ENCODE measurements at places on chromosomes 13 and 19.

GRCh38 chr19:37095859-37096258 is 17.6 kb downstream of the ZNF420 start:
- no peak for DNase-seq

DNA sequence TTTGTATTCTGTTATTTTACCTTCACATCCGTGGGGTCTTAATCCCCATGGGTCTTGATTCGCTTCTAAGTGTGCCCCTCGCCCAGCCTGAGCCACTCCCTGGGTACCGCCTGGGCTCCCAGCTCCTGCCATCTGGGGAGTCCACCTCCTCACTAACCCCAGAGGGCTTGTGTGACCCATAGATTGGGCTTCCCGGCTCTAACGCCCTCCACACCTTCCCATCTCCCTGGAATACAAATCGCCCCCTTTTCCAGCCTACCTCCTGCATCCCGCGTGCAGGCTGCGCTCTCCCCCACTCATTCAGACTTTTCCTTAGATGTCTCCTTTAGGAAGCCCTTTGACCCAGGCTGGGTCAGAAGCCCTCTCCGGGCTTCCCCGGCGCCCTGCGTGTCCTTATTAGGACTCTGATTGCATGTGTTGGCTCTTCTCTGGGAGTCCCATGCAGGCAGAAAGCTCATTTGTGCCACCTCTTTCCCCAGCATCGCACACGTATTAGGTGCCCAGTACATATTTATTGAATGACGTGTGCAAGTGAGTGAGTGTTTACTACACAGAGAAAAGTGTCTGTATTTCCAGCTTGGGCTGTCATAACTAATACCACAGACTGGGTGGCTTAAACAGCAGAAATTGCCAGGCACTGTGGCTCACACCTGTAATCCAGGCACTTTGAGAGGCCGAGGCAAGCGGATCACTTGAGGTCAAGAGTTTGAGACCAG is 757 bp downstream of the CCDC124 start:
- no peak for DNase-seq

GRCh38 chr13:29362849-29363604 is 232.5 kb downstream of the SLC7A1 start:
- DNase-seq: peak; percentile 2

- no peak for DNase-seq
These were observed 9.3 kb upstream of the HIF3A start for GRCh38 chr19:46287585-46287984.

GRCh38 chr13:111021270-111021669 is 93.8 kb upstream of the ARHGEF7 start:
- no peak for DNase-seq

GRCh38 chr13:48542581-48543341 is 9.9 kb upstream of the RCBTB2 start:
- DNase-seq: no peak

DNA sequence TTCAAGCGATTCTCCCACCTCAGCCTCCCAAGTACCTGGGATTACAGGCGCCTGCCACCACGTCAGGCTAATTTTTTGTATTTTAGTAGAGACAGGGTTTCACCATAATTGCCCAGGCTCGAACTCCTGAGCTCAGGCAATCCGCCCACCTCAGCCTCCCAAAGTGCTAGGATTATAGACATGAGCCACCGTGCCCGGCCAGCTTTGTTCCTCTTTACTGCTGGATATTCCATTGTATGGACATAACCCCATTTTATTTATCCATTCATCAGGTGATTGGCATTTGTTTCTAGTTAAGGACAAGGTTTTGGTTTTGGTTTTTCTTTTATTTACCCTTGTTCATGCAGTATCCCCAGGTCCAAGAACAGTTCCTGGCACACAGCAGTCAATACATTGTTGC is 4.1 kb upstream of the RPS9 start:
- DNase-seq: no peak

GRCh38 chr19:51689751-51690453 is 3.2 kb upstream of the SPACA6 start:
- DNase-seq: no peak

GRCh38 chr13:44380404-44381165 is 7.0 kb downstream of the SERP2 start:
- no peak for DNase-seq

GRCh38 chr13:36862002-36862685 is 43.1 kb downstream of the RFXAP start:
- no peak for DNase-seq

- no peak for DNase-seq
These were observed 8.9 kb upstream of the MAB21L1 start for GRCh38 chr13:35485424-35485823.

- DNase-seq: no peak
These were observed 6.6 kb upstream of the SIGLEC12 start for GRCh38 chr19:51508059-51508733.

- DNase-seq: peak; percentile 75
These were observed 2.5 kb downstream of the ATP5F1D start for GRCh38 chr19:1243768-1244692.

- DNase-seq: no peak
These were observed at the start of gene FREM2 for GRCh38 chr13:38686577-38687245. TSS of gene FREM2 (plus strand) at chr13:38687077. CDS start at chr13:38687345, 268 bp downstream.

DNA sequence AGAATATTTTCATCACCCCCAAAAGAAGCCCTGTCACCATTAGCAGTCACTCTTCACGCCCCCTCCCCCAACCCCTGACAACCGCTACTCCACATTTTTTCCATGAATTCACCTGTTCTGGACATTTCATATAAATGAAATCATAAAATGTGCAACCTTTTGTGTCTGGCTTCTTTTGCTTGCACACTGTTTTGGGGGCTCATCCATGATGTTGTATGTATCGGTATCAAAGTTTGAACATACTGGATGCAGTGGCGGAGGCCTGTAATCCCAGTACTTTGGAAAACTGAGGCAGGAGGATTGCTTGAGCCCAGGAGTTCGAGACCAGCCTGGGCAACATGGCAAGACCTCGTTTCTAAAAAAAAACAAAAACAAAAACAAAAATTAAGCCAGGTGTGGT is 7.2 kb downstream of the GADD45B start:
- DNase-seq: no peak

DNA sequence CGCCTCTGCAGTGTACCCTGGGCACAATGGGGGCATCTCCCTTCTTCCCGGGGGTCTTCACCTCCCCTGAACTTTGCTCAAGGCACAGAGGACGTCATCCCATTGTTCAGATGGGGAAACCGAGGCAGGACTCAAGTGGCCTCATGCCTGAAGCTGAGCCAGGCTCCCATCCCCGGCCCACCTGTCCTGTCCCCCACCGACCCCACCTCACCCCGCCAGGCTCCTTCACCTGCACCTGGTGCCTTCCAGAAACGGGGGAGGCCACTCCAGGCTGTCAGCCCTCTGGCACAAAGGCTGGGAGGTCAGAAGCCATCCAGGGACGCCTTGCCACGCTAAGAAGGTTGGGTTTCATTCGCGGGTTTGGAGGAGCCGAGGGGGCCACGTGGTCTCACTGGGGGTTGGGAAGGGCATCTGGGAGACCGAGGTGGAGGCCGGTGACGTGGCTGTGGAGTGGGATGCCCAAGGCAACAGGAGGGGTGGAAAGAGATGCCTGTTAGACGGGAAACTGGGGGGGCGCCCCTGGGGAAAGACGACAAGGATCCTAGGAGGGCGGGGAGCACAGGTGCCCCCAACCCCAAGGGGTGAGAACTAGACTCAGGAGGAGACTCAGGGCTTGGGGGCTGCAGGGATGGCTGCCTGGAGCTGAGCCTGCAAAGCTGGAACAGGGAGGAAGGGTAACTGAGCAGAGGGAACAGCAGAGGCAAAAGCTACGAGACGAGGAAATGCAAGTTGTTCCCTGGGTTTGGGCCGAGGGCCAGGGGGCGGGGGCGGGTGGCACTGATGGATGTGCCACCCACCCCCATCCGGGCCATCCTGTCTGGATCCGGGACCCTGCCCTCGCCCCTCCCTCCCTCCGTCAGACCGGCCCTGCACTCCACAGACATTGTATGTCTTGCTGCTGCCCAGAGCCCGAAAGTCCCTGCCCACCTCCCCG is 6.0 kb upstream of the TCF3 start:
- DNase-seq: no peak

GRCh38 chr13:110242615-110243014 is 64.3 kb downstream of the COL4A1 start:
- DNase-seq: no peak

GRCh38 chr19:1429750-1430149 is 8.4 kb upstream of the RPS15 start:
- DNase-seq: no peak

- no peak for DNase-seq
These were observed 86.0 kb downstream of the ATP11A start for GRCh38 chr13:112775791-112776279.

DNA sequence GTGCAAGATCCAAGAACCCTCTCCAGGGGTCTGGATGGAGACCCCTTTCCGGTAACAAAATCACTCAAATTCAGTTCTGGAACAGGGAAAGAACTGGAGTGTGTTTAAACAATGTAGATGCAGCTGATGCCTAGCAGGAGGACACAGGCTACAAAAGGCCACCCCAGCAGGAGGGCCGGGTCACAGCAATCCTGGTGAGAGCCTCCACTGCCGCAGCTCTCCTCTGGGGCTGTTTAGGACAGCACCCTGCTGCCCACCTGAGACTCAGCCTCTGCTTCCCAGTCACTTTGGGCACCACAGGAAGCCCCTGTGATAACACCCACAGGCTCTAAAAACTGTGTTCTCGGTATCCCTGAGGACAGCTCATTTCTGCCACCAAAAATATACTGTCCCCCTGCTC is 318.7 kb upstream of the NBEA start:
- no peak for DNase-seq

DNA sequence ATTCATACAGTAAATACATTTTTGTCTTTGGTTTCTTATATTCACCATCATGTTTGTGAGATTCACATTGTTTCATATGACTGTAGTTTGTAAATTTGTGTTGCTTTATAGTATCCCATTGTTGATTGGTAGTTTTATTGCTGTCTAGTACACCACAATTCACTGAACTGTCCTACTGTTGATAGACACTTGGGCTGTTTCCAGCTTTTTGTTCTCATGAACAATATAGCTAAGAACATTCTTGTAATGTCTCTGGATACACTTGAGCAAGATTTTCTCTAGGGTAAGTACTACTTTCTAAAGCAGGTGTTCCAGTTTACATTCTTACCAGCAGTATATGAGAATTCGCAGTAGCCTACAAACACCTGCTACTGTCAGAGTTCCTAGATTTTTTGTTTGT is 37.8 kb downstream of the SKA3 start:
- no peak for DNase-seq

- no peak for DNase-seq
These were observed 469.4 kb downstream of the FOXO1 start for GRCh38 chr13:40197049-40197448.

- no peak for DNase-seq
These were observed 621.0 kb downstream of the EFNB2 start for GRCh38 chr13:105914291-105915036.

DNA sequence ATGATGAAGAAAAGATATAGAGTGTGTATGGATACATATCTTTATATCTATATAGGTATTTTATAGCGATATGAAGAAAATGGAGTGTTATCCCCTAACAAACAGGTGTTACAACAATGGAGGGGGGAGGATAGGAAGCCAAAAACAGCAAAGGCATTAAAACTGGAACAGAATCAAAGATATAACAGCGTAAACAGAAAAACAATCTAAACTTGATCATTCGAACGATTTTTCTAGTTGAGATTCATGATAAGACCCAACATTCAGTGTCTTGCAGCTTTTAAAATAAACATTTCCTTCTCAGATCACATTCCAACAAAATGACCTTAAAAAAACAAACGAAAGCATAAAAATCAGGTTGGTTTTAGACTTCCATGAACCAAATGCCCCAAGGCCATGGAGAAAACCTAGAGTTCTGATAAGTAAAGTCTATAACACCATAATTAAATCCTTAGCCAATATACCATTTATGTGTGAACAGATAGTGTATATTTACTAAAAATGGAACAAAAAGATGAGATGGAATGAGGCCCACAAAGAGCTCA is 55.7 kb downstream of the CAB39L start:
- no peak for DNase-seq

GRCh38 chr13:46281779-46282178 is 70.1 kb downstream of the LRRC63 start:
- no peak for DNase-seq

GRCh38 chr13:112980434-112980833 is 11.4 kb downstream of the MCF2L start:
- no peak for DNase-seq

GRCh38 chr19:36100476-36100875 is 10.5 kb upstream of the OVOL3 start:
- DNase-seq: no peak

GRCh38 chr19:46660008-46660517 is 919 bp downstream of the DACT3 start:
- no peak for DNase-seq

- DNase-seq: no peak
These were observed 31.2 kb downstream of the TMPRSS9 start for GRCh38 chr19:2391118-2391725.

- DNase-seq: no peak
These were observed 731.8 kb upstream of the ARGLU1 start for GRCh38 chr13:107299717-107300116.

- no peak for DNase-seq
These were observed 21.0 kb upstream of the LRCH1 start for GRCh38 chr13:46531953-46532352.

GRCh38 chr13:46607768-46608564 is 55.0 kb downstream of the LRCH1 start:
- no peak for DNase-seq

- no peak for DNase-seq
These were observed 83.1 kb downstream of the ATP11A start for GRCh38 chr13:112772929-112773328.

DNA sequence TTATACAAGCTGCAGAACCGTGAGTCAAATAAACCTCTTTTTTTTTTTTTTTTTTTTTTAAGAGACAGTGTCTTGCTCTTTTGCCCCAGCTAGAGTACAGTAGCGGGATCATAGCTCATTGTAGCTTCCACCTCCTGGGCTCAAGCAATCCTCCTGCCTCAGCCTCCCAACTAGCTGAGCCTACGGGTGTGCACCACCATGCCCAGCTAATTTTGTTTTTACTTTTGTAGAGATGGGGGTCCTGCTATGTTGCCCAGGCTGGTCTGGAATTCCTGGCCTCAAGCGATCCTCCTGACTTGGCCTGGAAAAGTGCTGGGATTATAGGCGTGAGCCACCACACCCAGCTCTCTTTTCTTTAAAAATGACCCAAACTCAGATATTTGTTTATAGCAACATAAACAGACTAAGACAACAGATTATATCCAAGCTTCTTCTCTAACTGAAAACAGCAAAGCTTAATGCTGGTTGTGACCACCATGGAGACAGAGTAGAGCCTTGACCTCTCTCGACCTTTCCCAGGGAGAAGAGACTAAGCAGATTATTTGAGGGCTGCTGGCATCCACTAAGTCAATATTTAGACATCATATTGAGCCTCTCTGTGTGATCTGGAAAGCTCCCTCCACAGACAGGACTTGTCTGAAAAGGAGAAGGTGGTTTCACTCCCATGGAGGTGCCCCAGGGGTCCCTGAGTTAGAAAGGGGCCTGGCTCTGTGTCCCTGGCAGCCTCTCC is 150.0 kb downstream of the KCTD15 start:
- DNase-seq: no peak

DNA sequence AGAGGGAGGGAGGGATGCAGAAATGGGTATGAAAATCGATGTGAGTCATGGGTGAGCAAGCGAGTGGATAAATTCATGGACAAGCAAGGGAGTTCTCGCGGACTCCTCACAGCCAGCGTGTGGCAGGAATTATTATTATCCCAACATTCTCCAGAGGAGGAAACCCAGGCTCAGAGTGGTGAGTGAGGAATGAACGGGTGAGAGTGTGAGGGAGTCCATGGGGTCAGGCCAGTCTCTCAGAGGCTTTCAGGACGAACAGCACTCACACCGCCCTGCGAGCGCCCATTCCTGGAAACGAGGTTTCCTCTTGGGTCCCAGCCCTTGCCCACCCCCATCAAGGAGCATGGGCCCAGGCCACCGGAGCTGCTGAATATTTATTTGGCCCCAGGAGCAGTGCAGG is 6.3 kb upstream of the DNAAF3 start:
- no peak for DNase-seq
